OCI-LY7 (cell line): ENCODE measurements at places on chromosomes 6 and 20. TPM values are rescaled to one million over a fixed set of nuclear protein-coding genes. Genes with fewer than 3 reads are reported as not detected.

- peak; percentile 21 for DNase-seq
Observed at GRCh38 chr6:135555550-135555949, 58.0 kb upstream of the AHI1 start.

- DNase-seq: no peak
Observed at GRCh38 chr20:50695135-50695872, 4.0 kb upstream of the RIPOR3 start.

GRCh38 chr6:40343877-40344565, 243.1 kb downstream of the LRFN2 start:
- DNase-seq: no peak

- no peak for DNase-seq
Observed at GRCh38 chr6:46816626-46817025, 23.4 kb downstream of the MEP1A start.

GRCh38 chr6:6565069-6565468, 23.5 kb upstream of the LY86 start:
- DNase-seq: no peak

- DNase-seq: no peak
Observed at GRCh38 chr6:129089357-129089756, 206.4 kb downstream of the LAMA2 start.

DNA sequence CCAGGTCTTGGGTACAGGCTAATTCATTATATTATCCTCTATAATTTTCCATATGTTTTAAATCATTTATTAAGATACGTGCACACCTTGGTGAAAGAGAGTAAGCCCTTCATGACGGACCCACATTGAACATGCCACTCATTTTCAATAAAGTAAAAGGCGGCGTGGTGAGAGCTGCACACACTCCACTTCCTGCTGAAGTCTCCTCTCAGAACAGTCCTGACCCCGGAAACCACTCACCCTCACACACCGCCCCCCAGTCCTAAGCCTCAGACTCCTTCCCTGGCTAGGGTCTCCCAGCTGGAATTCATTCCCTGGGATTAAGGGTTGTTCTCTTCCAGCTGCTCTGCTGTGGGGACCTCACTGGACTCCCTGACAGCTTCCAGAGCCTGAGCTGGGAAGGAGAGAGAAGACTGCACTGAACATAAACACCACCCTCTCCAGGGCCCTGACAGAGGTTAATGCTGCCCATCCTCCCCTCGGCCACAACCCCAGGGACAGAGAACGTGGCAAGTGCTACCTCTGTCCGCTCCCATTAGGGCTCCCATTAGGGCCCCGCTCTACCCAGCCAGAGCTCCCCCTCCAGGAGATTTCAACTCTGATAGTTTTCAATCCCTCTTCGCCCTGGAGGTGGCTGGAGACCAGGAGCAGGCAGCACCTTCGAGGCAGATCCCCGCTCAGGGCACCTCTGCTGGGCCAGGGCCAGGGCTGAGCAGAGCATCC, 24.8 kb downstream of the GRM4 start:
- no peak for DNase-seq

GRCh38 chr6:29530671-29531310, 28.7 kb downstream of the UBD start:
- DNase-seq: no peak

DNA sequence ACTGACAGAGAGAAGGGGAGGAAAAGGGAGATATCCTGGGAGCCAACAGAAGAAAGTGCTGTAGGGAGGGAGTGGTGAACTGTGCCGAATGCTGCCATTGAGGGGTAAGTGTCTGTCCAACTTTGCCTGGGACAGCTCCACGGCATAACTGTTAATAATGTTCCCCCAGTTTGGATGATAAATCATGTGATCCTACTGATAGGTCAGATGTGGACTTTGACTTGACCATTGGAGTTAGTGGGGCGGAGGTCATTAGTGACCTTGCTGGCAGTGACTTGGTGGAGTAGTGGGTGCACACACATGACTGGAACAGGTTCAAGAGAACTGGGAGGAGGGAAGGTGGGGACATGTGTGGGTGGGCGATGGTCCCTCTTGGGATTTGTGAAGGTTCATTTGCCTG, 50.4 kb downstream of the CDH22 start:
- DNase-seq: no peak

DNA sequence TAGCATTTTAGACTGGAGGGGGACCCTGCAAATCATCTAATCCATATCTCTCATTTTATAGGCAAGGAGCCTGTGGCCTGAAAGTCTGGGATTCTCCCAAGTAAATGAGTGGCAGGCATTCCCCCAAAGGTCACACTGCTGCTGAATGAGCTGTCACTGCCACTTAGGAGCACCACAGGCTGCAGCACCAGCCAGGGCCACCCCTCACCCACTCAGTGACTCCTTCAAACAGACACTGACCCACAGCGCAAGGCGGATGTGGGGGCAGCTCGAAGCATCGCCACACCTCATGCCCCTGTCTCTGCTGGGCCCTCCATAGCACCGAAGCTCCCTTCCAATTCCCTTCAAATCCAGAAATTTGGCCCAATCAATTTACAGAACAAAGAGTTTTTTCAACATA, 119.9 kb upstream of the ARID1B start:
- no peak for DNase-seq

DNA sequence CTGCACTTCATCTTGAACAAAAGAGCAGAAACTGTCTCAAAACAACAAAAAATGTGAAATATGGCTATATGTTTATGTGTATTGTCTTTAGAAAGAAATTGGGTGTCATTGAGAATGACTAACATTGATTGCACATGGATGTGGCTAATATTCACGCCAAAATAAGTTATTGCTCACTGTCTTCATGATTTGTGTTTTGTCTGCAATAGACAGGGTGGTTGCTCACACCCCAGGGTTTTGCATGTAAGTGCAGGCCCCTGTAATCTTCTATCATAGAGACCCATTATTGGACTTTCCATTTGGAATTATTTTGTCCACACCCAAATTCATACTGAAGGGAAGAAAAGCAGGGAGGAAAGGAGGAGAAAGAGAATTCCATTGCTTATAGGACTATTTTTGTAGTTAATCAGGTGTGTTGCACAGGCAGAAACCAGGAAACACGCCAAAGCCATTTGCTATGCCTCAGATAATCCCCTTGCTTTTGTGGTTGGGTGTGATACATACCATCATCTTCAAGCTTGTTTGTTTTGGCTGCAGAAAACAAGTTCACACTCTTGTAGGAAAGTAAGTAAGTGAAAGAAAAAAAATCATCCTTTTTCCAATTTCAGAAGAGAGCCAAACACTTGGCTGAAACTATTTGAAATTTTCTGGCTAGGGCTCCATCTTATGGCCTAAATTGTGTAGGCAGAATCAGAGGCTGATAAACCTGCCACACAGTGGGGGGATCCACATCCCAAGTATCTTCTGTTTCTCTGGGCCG, 214.1 kb downstream of the COL12A1 start:
- no peak for DNase-seq

DNA sequence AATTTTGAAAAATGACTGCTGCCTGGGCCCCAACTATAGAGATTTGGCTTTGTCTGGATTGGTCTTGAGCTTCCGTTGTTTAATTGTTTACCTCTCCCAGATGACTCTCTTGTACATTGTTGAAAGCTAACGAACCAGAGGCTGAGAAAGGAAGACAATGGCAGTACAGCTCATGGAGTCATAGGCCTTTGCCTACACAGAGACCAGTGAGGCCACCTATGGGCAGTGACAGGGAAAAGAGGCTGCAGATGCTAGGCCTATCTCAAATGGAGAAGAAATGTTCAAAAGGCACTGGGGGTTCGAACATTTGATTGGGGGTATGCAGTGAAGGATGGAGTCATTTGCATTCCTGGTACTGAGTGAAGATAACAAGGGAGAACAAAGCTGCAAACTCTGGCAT, 29.1 kb downstream of the OPN5 start:
- peak; percentile 4 for DNase-seq

- DNase-seq: no peak
Observed at GRCh38 chr6:146027586-146028251, 1.1 kb upstream of the GRM1 start.

DNA sequence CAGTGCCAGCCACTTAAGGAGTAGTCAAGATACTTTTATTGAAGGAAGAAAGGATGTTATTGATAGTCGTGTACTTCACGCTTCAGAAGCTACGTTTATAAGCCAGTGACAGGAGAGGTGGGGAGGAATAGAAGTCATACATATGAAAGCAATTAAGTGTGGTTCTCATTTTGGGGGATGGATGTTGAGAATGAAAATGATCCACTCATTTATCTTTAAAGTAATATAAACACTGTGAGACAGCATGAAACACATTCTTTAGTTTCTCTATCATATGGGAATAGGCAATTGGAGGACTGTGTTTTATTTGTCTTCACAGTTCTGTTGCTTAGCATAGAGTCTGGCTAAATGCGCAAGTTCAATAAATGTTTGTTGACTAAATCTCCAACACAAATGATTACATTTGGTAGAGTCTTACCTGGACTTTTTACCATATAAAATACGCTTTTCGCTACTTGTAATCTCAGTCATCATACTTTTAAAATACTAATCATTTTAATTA, 35.2 kb downstream of the AK9 start:
- DNase-seq: no peak

- no peak for DNase-seq
Observed at GRCh38 chr6:51928320-51928719, 159.1 kb downstream of the PKHD1 start.

- DNase-seq: no peak
Observed at GRCh38 chr6:140078561-140079125, 704.2 kb upstream of the CITED2 start.

DNA sequence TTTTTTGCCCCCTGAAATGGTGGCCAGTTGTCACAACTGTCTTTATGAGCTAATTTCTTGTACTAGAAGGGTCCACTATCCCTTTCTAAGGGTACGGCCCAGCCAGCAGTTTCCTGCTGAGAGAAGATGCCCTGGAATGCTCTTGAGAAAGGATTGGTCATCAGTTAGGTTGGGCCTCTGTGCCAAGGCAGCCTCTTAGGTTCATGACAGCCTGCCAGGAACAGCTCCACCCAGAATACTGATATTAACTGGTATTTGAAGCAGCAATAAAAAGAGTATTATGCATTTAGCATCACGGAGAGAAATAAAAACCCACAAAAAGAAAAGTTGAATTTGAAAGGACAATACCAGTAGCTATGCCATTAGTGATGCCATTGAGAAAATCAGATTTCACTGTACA, 9.0 kb upstream of the HINT3 start:
- DNase-seq: no peak

DNA sequence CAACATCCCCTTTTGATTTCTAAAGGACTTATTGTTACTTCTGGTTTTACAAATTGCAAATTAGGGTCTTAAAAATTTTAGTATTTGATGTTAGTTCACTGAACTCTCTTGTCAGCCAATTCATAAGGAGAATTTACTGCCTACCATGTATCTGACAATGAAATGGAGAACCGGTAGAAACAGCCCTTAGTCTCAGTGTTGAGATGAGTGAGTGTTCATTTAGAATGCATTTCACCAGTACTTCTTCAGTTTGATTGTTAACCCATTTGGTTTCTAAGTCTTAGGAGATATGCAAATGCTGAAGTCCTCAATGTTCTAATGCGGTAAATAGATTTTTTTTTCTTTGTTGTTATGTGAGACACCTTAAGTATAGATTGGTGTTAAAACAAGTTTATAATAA, 616.3 kb upstream of the FLRT3 start:
- DNase-seq: no peak

Gene REM1
- total RNA-seq: not detected in 2 replicates

Gene BTNL2
- 4.9 and 5.1 TPM in 2 replicates for total RNA-seq

Gene ADGRF5
- total RNA-seq: not detected in 2 replicates

Gene TCP11
- not detected in 2 replicates for total RNA-seq

Gene PDYN
- total RNA-seq: not detected in 2 replicates

Gene RRAGD
- 12.9 and 17.6 TPM in 2 replicates for total RNA-seq

Gene SYS1
- 8.6 and 9.6 TPM in 2 replicates for total RNA-seq

Gene PRDM1
- 1.9 and 3.3 TPM in 2 replicates for total RNA-seq

Gene MMS22L
- total RNA-seq: 62.3 and 66.1 TPM in 2 replicates

Gene NFKBIE
- total RNA-seq: 22.4 and 24.8 TPM in 2 replicates

Gene ATXN1
- total RNA-seq: 0.09 TPM in 1 of 2 replicates, not detected in the other
